Psoas muscle (tissue), 8 donors: ENCODE measurements at places on chromosomes 4 and X. TPM values are rescaled to one million over a fixed set of nuclear protein-coding genes. Genes with fewer than 3 reads are reported as not detected.

- H3K4me3 ChIP-seq, result no peak overlapping the region
- DNase-seq, result no peak
- H3K4me1 ChIP-seq, result no peaks in the 10 kb centered on the region
Measured at GRCh38 chr4:13947921-13948320, 320.4 kb upstream of the BOD1L1 start.

DNA sequence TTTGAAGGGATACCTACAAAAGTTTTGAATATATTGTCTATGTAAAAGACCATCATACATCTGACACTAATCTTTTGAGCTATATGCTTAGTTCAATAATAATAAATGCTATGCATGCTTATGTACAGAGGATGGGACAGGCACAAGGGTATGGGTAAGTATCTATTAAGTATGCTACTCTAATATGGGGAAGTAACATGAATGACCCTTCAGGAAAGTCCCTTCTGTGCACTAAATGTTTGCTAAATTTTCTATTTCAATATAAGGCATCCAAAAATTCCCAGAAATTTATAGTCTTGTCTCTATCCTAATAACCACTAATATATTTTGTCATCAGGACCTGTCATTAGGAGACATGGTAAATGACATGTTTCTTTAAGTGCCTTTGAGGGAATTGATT lies 19.0 kb downstream of the ATP8A1 start:
- no peak overlapping the region for H3K27ac ChIP-seq
- H3K36me3 ChIP-seq, result no peaks in the 10 kb centered on the region
- no peak for DNase-seq
- H3K27me3 ChIP-seq, result no peaks in the 10 kb centered on the region
- H3K4me3 ChIP-seq, result no peak overlapping the region

GRCh38 chr4:184359888-184360287 lies 114.5 kb downstream of the IRF2 start:
- peak overlapping the region; percentile 13 for H3K27ac ChIP-seq
- no peak for DNase-seq
- no peaks in the 10 kb centered on the region for H3K27me3 ChIP-seq

GRCh38 chr4:155675709-155676429 lies 9.2 kb downstream of the GUCY1A1 start:
- no peaks in the 10 kb centered on the region for H3K4me1 ChIP-seq
- no peak overlapping the region for H3K27ac ChIP-seq
- DNase-seq, result no peak
- H3K27me3 ChIP-seq, result no peaks in the 10 kb centered on the region
- H3K36me3 ChIP-seq, result no peaks in the 10 kb centered on the region

DNA sequence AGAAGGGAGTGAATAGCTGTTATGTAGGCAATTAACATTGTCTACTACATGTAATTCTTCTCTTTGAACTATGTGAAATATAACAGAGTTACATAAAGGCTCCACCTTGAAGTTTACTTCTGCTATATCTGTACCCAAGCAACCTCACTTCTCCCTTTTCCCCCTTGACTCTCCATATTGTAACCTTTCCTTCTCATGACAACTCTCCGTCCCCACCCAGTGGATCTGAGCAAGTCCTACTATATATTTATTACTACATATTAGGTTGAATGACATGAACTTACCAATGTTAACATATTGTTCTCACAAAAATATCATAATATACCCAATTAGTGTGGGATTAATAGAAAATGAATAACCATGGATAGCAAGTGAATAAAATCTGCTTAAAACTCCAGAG lies 93.2 kb upstream of the ATP8A1 start:
- H3K36me3 ChIP-seq, result no peaks in the 10 kb centered on the region
- H3K27me3 ChIP-seq, result peaks cover 3% of the 10 kb centered on the region
- no peak overlapping the region for H3K4me3 ChIP-seq
- H3K4me1 ChIP-seq, result no peaks in the 10 kb centered on the region
- no peak for DNase-seq

GRCh38 chr4:26140150-26140898 lies 180.5 kb upstream of the RBPJ start:
- no peaks in the 10 kb centered on the region for H3K36me3 ChIP-seq
- no peak overlapping the region for H3K27ac ChIP-seq
- peaks cover 9% of the 10 kb centered on the region for H3K4me1 ChIP-seq
- no peaks in the 10 kb centered on the region for H3K27me3 ChIP-seq
- H3K4me3 ChIP-seq, result no peak overlapping the region
- DNase-seq, result no peak

The ARHGAP36 gene
- 1.1 TPM for total RNA-seq

The SLC4A4 gene
- total RNA-seq, result 2.5 TPM
